Activated CD8-positive, alpha-beta T cell treated with anti-CD3 and anti-CD28 coated beads for 36 hours (primary cell): ENCODE measurements at places on chromosomes 2 and 18. TPM values are rescaled to one million over a fixed set of nuclear protein-coding genes. Genes with fewer than 3 reads are reported as not detected.
A peak's percentile ranks its signal among the peaks of the same experiment; 100 is the strongest.

The KCNK3 gene
- not detected for total RNA-seq

DNA sequence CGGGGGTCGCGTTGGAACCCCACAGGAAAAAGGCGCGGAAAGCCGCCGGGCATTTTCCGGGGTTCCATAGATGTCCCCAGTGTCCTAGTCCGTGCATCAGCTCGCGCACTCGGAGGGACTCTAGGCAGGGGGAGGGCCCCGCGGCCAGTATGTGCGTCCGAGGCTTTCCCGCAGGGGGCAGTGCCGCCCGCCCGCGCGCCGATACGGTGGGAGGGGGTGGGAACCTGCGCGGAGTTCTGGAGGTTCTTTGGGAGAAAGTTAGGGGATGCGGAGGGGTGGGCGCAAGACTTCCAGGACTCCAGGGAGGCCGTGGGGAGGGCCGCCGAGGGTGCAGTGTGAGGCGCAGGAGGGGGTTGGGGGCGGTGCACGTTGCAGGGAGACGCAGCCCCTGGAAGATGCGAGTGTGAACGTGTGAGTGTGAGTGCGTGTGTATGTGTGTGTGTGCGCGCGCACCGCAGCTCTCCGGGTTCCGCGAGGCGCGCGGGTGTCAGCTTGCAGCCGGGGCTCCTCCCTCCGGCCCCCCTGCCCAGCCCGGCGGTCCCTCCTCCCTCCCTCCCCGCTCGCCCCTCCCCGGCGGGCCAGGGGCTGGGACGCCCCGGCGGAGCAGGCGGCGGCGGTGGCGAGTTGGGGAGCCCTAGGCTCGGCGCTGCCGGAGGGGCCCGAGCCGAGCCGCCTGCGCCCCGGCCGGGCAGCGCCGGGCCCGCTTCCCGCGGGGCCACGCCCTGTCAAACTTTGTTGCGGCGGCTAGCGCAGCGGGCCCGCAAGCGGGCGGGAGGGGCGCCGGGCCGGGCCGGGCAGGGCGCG is at the start of gene TCF7L1:
Gene TCF7L1 (plus strand): TSS at position 559 of the 804 bp plus-strand sequence. CDS start 293 bp downstream, outside the sequence.
- peaks cover 8% of the 10 kb centered on the region for H3K4me1 ChIP-seq
- peaks cover 54% of the 10 kb centered on the region for H3K27me3 ChIP-seq
- no peak within 1 kb of the TSS for H3K27ac ChIP-seq
- peak within 1 kb of the TSS; percentile 65 for H3K4me3 ChIP-seq
- H3K36me3 ChIP-seq: no peaks in the 10 kb centered on the region

DNA sequence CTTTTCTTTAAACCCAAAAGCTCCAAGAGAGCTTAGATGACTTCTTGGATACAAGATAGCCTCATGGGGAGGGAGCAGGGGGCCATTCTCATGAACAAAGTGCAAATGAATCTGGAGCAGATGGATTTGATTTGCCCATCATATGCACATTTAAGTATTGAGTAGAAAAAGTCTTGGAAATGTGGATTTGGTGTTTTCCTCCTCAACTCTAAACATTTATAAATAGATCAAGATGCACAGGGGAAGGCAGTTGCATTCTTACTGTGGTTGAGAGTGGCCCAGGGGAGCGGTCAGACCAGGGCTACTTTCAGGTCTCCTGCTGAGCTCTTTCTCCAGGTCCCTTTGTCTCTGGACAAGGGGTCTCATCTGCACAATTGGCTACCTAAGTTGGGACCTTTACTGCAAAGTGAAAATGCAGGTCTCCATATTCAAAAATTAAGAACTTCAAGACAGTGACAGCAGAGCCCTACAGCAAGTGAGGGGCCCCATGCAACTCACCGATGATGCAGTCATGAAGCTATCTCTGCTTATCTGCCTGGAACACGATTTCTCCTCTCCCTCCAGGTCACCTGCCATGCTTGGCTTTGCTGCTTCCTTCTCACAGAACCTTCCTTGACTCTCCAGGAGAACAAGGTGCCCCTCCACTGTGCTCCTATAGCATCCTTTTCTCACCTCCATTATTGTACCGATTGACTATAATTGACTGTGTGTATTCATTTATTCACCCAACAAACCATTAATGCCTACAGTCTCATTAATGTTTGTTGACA is 145.4 kb downstream of the LPIN1 start:
- DNase-seq: no peak
- no peak overlapping the region for H3K4me3 ChIP-seq
- no peaks in the 10 kb centered on the region for H3K4me1 ChIP-seq
- H3K36me3 ChIP-seq: peaks cover 9% of the 10 kb centered on the region

GRCh38 chr2:27032495-27033252 is at the start of gene TMEM214:
TSS of gene TMEM214 (plus strand) at chr2:27032965. CDS start at chr2:27033016, 51 bp downstream.
- H3K27me3 ChIP-seq: no peaks in the 10 kb centered on the region
- peak within 1 kb of the TSS; percentile 88 for H3K27ac ChIP-seq
- peak; percentile 85 for DNase-seq
- H3K4me3 ChIP-seq: peak within 1 kb of the TSS; percentile 94

The CAVIN2 gene
- total RNA-seq: not detected

GRCh38 chr2:217049422-217049821 is 189.6 kb upstream of the TNP1 start:
- DNase-seq: no peak
- no peaks in the 10 kb centered on the region for H3K4me1 ChIP-seq
- peaks cover 11% of the 10 kb centered on the region for H3K27me3 ChIP-seq
- no peak overlapping the region for H3K27ac ChIP-seq
- no peak overlapping the region for H3K4me3 ChIP-seq
- no peaks in the 10 kb centered on the region for H3K36me3 ChIP-seq

DNA sequence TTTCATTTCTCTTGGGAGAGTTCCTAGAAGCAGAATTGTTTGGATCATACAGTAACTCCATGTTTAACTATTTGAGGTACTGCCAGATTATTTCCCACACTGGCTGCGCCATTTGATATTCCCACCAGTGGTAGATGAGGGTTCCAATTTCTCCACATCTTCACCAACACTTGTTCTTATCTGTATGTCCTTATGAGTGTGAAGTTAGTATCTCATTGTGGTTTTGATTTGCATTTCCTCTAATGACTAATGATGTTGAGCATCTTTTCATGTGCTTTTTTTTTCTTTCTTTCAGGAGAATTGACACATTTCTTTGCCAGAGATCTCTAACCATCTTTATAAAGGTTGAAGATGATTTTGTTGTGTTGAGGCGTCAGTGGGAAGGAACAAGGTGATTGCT is 4.1 kb upstream of the MGAT5 start:
- peaks cover 97% of the 10 kb centered on the region for H3K4me1 ChIP-seq
- H3K27ac ChIP-seq: peak overlapping the region; percentile 55

The FOXI3 gene
- total RNA-seq: not detected

DNA sequence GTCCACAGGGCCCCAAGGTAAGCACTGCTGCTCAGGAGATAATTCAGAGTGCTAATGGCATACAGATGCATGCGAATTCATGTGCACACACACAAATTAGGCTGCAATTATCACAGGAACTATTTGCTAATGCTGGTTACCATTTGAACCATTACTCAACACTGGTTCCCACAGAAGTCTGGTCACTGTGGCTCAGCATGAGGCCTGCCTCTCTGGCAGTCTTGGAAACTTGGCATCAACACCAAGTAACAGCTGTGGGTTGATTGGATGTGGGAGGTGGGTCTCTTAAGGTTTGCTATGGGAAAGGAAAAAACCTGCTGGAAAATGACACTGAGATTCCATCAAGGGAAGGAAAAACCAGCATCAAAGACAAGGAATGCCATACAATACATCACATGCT is 105.0 kb downstream of the CELF4 start:
- peaks cover 4% of the 10 kb centered on the region for H3K27me3 ChIP-seq
- no peak overlapping the region for H3K27ac ChIP-seq
- H3K4me1 ChIP-seq: no peaks in the 10 kb centered on the region
- H3K4me3 ChIP-seq: no peak overlapping the region
- no peaks in the 10 kb centered on the region for H3K36me3 ChIP-seq
- no peak for DNase-seq

The PLA2R1 gene
- total RNA-seq: not detected

- no peak overlapping the region for H3K4me3 ChIP-seq
- peaks cover 15% of the 10 kb centered on the region for H3K27me3 ChIP-seq
- H3K36me3 ChIP-seq: no peaks in the 10 kb centered on the region
- H3K4me1 ChIP-seq: no peaks in the 10 kb centered on the region
- no peak overlapping the region for H3K27ac ChIP-seq
These were observed 12.7 kb upstream of the FHOD3 start for GRCh38 chr18:36284671-36285295.

The AKAIN1 gene
- total RNA-seq: not detected
